NCI-H526 (cell line): ENCODE measurements at places on chromosomes 6 and 20.

DNA sequence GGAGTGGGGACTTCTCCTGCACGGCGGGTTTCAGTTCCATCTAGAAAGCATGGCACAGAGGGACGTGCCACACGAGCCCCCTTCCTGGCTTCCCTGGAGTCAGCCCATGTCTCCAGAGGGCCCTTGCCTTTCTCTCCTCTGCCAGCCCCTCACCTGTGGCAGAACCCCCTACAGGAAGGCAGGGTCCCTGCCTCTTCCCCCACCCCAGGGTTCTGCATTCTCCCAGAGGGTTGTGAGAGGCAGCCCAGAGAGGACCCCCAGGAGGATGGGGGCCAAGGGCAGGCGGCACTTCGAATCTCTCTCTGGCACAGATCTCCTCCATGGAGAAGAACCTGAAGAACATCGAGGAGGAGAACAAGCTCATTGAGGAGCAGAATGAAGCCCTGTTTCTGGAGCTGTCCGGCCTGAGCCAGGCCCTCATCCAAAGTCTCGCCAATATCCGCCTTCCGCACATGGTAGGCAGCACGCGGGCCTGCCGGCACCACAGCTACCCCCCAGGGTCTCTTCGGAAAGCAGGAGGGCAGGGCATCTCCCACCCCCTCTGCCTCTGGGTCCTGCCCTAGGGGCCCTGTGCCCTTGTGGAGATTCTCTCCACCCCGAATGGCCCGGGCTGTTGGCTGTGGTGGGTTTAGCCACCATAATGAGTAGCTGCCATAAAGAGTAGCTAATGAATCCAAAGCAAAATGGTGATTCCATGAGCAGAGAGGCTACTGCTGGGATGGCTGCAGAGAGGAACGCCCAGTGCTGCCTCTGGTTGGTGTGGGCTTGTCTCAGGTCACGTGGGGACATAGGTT lies 15.9 kb upstream of the PCMTD2 start:
- no peak for DNase-seq

GRCh38 chr20:49894073-49894470 lies 21.3 kb downstream of the SPATA2 start:
- DNase-seq: no peak

- no peak for DNase-seq
Observed at GRCh38 chr6:170298688-170299087, 7.8 kb upstream of the DLL1 start.

- DNase-seq: no peak
Observed at GRCh38 chr20:41512624-41513023, 105.6 kb downstream of the CHD6 start.

DNA sequence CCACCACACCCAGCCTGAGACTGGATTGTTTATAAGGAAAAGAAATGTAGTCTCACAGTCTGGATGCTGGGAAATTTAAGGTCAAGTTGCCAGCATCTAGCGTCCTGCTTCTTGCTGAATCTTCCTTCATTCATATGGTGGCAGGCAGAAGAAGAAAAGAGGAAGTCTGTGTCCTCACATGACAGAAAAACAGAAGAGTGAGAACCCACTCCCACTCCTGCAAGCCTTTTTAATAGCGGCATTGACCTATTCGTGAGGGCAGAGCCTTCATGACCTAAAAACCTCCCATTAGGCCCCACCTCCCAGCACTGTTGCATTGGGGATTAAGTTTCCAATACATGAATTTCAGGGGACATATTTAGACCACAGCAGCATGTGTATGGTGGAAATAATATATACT lies 160.8 kb upstream of the BMP2 start:
- no peak for DNase-seq

GRCh38 chr6:79152269-79152737 lies 74.2 kb upstream of the PHIP start:
- no peak for DNase-seq

DNA sequence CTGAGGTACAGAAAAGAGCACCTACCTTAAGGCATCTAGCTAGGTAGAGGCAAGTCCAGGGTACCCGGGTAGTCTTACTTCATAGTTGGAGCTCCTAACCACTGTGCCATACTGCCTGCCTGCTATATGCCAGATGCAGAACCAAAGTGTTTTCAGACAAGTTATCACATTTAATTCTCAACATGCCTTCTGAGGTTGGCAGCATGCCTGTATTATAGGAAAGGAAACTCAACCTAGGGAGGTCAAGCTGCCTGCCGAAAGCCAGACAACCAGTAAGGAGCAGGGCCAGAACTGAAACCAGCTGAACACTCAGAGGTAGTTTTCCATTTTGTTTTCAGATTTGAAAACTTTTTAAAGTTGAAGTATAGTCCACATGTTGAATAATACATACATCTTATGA lies 5.4 kb downstream of the CTNNBL1 start:
- DNase-seq: no peak

GRCh38 chr6:48027704-48028435 lies 83.1 kb downstream of the PTCHD4 start:
- no peak for DNase-seq

DNA sequence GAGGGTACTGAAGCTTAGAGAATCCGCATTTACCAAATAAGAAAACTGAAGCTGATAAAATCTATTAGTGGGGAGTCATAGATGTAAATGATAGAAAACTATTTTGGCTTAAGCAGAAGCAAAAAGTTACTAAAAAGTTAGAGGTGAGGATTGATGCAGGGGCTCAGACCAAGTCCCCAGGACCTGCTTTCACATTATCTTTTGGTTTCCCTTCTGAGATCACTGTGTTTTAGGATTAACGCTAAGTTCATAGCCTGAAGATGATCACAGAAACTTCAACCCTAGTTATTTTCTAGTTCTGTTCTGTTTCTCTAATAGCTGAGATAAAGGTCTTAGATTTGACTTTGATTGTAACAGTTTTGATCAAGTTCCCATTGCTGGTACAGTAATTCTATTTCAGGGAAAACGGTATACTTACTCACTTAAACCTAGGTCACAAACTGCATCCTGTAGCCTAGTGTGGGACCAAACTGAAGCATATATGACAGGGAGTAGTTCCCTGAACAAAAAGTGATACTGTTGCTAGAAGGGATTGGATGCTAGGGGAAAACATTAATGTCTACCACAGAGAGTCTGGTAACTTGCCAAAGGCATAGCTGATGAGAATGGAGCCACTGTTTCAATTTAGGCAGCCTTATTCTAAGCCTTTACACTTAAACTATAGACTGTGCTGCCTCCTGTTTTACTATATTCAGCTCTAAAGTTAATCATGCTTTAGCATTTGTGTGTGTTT lies 13.1 kb downstream of the CYB5R4 start:
- DNase-seq: no peak

- no peak for DNase-seq
Observed at GRCh38 chr20:62969179-62969760, 16.8 kb downstream of the SLC17A9 start.

- no peak for DNase-seq
Observed at GRCh38 chr6:34514593-34515472, 41.3 kb downstream of the SPDEF start.
